ENCODE measurements at places on chromosomes 2 and 18.

GRCh38 chr18:80104364-80104779 lies 4.7 kb upstream of the ADNP2 start:
- no peak for DNase-seq

DNA sequence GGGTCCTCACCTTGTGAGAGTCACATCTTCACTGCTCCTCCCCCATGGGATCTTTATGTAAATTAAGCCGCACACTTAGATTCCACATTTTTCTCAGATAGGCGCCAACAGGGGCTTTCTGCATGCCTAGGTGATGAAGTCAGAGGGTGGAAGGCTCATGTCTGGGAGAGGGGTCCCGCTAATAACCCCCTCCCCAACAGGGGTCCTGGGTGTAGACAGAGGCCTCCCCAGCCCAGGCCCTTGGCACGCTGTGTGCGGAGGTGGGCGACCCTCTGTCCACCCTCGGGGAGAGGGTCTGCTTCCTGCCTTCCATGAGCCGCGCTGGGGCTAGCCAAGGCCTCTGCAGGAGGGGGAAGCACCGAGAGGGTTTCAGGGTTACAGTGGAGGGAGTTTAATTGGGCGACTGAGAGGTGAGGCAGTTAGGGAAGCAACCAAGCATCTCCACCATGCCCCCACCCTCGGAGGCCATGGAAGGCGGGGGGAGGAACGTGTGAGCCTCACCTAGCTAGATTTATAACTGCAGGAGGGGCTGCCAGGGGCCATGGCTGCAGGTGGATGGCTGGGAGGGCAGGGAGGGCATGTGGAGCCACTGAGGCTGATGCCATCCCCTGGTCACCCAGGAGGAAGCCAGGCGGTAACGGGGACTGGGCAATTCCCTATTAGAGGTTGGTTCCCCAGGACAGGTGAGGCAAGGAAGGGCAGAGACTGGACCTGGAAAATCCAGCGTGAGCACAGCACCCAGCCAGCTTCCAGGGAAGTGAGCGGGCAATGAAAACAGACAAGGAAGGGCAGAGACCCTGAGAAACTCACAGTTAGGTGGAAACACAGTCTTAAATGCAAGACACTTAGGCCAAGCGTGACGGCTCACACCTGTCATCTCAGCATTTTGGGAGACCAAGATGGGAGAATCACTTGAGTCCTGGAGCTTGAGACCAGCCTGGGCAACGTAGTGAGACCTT lies 7.7 kb upstream of the PXDN start:
- DNase-seq, result no peak

DNA sequence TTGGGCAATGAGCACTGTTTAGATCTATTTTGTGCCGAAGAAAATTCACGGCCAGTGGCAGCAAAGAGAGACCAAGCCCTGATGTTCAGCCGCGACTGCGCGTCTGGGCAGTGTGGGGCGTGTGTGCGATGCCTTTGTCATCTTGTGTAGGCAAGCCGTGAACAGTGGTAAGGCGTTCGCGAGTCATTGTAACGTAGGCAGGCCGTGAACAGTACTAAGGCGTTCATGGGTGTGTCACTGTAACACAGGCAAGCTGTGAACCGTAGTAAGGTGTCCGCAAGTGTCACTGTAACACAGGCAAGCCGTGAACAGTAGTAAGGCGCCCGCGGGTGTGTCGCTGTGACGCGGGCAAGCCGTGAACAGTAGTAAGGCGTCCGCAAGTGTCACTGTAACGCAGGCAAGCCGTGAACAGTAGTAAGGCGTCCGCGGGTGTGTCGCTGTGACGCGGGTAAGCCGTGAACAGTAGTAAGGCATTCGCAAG lies 99.9 kb downstream of the NFATC1 start:
- no peak for DNase-seq

GRCh38 chr2:158291544-158292180 lies 164.9 kb downstream of the CCDC148 start:
- no peak for DNase-seq

- no peak for DNase-seq
These were observed 141.8 kb downstream of the FIGN start for GRCh38 chr2:163593982-163594381.

- no peak for DNase-seq
These were observed 6.2 kb downstream of the PRKD3 start for GRCh38 chr2:37318401-37318800.

GRCh38 chr2:74725287-74725686 lies 71.2 kb downstream of the SEMA4F start:
- DNase-seq, result no peak

DNA sequence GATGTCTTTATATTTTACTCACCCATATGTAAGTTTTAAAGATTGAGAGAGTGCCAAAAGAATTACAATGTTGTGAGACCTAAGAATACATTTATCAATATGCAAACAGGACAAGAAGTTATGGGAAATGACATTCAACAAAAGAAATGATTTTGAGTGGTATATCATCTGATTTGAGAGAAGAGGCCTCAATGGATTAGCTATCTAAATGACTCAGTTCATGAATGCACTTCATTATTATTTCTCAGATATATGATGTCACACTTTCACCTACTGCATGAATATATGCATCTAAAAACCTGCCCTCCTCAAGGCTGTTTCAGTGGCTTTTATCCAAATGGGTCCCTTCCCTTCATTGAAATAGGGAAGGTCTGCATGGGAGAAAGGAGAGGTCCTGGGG lies 128.3 kb upstream of the LYPD1 start:
- DNase-seq, result no peak
